RWPE1 (cell line): ENCODE measurements at places on chromosomes 5 and 9.

- no peak for DNase-seq
Observed at GRCh38 chr5:135448791-135449507, 1.8 kb upstream of the DCANP1 start.

DNA sequence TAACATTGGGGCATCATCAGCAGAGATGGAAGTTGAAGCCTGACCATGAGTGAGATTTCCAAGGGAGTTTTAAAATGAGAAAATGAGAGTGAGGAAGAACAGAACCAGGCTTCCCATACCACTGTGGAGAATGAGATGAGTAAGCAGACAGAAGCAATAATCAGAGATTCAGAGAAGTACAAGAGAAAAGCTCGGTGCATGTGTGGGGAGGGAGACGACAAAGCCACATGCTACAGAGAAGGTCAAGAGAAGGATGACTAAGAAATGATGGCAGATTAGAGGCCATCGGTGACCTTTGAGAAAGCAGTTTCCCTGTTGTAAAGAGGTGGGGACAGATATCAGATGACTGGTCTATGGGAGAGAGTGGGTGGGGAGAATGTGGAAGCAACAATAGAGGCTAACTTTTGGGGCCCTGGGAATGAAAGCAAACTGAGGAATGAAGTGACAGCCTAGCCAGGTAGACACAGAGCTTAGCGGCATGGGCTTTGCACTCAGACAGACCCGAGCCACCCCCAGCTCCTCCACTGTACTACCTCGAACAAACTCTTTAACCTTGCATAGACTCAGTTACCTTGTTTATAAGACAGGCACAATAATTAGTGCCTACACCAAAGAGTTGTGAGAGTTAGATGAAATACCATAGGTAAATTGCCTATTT, 207.7 kb downstream of the PIK3R1 start:
- DNase-seq = no peak

DNA sequence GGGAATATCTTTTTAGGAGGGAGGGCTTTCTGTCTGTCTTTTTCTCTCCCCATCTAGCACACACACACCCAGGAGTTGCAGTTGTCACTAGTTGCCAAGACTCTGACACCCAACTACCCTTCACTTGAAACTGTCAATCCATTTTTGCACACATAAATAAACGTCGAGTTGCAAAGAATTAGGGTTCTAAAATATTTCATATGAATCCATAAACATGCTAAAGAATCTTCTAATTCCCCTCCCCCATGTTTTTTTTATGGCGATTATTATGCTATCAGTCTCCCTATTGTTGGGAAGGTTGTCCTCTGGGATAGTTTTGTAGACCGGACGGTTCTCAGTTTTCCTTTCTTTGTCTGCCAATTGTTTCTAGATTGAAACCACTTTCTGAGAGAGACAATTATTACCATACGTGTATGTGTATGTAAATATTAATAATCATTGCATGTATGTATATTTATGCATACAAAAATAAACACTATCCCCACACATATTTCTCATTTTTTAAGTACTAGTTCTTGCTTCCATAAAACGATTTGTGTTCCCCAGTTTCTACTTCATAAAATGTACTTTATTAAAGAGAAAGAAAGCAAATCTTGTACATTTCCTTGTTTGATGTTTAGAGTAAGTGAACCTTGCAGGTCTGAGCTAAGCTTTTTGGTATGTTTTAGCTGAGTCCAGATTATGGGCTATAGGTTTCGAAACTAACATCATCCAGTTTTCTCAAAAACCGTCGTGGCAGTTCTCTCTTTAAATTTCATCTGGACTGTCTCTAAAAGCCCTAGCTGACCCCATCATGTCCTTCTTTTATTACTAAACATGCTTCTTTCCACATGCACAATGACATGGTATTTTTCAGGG, 165.0 kb upstream of the MPDZ start:
- DNase-seq = no peak

GRCh38 chr5:154109416-154110106, 70.8 kb downstream of the MFAP3 start:
- DNase-seq = no peak

- no peak for DNase-seq
Observed at GRCh38 chr9:115673599-115673998, 480.0 kb upstream of the PAPPA start.

DNA sequence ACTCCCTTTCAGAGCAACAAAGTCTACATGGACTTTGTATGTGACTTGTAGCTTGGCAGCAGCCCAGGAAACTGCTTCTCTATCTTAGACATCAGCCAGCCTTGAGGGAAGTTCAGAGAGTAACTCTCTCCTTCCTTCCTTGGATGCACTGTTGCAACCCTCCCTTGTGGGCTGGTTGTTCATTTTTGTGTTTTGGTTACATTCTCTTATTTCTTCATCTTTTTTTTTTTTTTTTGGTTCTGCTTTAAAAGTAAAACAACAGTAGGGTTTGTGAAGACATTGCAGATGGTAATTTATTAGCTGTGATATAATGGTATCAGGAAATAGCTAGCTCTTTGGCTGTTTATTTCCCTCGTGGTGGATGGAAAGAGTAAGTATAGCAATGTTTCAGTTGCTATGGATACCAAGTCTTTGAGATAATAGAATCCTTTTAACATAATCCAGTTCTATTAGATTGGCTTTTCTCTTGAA, 97.9 kb upstream of the MAMDC2 start:
- no peak for DNase-seq

DNA sequence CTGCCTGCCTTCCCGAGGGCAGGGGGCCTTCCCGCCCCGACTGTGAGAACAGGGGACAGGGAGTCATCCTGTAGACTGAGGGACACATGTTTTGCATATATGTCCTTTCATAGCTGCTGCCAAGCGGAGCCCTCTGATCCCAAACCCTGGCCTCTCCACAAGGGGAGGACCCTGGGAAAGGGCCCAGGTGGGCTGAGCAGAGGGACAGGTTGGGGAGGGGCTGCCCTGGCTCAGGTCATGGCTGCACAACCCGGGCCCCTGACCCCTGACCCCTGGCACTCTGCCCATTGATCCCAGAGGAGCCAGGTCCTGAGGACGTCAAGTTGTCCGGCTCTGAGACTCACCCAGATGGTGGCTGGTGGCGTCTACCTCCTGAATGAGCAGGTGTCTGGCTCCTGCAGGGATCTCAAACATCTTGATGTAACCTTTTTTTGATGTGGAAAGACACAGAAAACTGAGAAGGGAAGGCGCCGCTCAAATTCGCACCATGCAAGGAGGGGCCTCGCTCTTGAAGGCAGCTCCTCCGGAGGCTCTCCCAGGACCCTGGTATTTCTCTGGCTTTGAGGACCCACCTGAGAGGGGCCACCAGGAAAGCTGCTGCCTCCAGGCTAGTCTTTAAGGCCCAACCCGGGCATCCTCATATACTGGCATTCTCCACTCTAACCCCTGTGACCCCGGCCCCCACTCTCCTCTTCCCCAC, 71.9 kb downstream of the ZNF354C start:
- no peak for DNase-seq

- peak; percentile 86 for DNase-seq
Observed at GRCh38 chr5:19928562-19929421, 59.2 kb downstream of the CDH18 start.

- DNase-seq = peak; percentile 45
Observed at GRCh38 chr5:53019320-53019719, 30.2 kb downstream of the ITGA2 start.

DNA sequence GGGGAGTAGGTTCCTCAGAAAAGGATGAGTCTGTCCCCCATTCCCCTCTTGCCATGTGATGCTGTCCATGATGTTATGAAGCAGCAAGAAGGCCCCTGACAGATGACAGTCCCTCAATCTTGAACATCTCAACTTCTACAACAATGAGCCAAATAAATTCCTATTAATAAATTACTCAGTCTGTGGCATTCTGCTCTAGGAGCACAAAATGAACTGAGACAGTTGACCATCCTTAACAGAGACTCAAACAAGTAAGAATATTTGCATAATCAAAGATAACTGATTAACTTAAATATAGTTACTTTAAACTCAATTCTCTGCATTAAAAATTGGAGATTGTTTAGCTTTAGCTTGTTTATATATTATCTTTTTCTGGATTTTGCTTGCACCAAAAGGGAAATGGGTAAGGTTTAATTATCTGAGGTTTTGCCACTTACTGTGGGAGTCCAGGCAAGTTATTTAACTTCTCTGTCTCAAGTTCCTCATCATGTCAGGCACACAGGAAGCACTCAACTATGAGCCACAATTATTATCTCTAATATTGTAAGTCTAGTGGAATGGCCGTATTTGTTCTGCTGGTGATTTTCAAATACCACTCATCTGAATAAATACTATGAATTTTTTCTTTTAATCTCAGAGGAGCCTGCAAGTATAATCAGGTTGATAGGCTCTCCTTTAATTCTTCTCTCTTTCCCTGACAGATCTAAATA, 162.9 kb downstream of the TSSK1B start:
- no peak for DNase-seq

DNA sequence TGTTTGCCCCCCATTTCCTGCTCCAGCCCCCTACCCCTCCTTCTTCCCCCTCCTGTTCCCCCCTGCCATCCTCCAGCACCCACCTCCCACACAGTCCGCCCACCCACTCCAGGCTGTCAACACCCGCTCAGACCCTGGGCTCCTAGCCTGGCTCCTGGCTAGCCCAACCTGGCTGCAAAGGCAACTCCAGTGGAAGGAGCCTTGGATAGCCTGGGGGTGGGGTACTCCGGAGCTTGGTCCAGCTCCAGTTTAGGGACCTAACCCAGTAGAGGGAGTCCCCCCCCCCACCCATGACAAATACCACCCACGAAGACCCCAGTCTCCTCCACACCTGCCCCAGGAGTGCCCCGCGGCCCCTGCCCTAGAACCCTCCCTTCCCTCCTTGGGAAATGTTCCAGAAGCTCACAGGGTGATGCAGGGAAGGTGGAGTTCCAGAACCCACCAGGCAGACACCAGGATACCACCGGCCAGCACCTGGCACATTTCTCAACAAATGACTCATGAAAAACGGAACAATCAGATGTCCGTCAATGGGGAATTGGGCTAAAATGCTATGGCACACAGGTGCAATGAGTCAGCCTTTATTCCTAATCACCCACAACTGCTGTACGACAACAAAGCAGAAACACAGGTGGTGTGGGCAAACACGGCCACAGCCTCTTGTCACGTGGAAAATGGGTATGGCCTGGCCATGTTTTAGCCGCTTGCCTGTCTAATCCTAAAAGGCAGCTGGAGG, 901 bp upstream of the SLC12A7 start:
- peak; percentile 93 for DNase-seq

- no peak for DNase-seq
Observed at GRCh38 chr5:41503310-41503709, 7.1 kb downstream of the PLCXD3 start.

DNA sequence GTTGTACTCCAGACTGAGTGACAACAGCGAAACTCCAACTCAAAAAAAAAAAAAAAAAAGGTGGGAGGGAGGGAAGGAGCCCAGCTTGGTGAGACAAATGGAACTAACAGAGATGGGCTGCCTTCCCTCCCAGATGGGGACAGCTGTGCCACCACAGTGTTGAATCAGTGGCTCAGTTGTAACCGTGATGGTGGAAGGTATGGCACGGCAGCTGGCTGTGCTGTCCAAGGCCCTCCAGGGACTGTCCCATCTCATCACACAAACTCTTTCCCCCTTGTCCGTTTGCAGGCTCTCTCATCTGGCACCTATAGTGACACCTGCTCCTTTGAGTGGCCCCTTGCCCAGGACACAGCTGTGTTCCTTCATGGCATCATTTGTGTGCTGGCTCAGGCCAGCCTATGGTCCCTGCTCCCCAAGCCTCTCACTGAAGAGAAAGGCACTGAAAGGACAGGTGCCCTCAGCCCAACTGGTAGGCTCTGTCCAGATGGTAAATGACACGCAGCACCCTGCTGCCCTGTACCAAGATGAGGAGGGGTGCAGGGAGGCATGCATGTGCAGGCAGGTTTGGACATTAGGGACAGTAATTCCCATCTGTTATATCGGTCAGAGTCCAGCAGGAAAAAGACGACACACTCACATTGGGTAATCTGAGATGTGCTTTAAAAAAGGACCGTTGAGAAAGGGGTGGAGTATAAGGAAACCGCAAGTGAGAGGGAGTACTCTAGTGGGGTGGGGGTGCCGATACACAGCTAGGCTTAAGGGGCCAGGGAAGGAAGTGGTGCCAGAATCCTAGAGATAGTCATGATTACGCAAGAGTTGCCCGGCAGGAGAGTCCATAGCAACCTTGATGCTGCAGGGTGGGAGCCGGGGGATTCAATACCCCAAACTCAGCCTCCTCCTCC, 4.3 kb downstream of the SMIM33 start:
- no peak for DNase-seq

- DNase-seq = no peak
Observed at GRCh38 chr9:134982311-134982710, 64.6 kb upstream of the FCN1 start.
